DMS 273 treated with DMSO at 0.1 percent for 48 hours (cell line): ENCODE measurements at places on chromosomes 6 and 20.

GRCh38 chr20:63563225-63563935 lies 9.4 kb downstream of the FNDC11 start:
- no peak for DNase-seq

DNA sequence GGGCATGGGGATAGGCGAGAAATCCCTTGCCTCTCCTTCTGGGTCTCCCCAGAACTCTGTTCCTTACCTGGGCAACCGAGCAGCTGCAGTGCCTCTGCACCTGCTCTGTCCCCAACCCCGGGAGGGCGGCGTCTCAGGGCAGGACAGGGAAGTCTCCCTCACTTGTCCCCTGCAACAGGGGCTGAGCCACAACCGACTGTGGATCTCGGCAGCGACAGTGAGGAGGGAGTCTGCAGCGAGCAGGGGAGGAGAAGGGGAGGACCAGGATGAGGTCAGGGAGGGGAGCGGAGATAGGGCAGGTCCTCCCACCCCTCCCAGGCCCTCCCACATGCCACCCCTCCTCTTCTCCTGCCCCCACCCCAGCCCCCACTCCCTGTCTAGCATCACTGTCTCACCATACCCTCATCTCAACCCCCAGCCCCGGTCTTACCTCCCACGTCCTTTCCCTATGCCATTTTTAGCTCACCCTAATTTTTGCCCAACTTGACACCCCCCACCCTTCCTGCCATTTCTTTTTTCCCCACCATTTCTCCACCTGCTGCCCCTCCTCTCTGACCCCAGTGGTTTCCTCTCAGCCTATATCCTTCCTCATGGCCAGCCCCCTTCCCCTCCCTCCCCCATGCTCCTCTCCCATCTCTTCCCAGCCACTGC lies at the start of gene TNXB:
TNXB (minus strand) TSS at position 225 of the 651 bp plus-strand sequence. CDS start 11,140 bp downstream, outside the sequence.
- DNase-seq: no peak

GRCh38 chr6:108575905-108576494 lies 15.3 kb downstream of the FOXO3 start:
- DNase-seq: no peak

DNA sequence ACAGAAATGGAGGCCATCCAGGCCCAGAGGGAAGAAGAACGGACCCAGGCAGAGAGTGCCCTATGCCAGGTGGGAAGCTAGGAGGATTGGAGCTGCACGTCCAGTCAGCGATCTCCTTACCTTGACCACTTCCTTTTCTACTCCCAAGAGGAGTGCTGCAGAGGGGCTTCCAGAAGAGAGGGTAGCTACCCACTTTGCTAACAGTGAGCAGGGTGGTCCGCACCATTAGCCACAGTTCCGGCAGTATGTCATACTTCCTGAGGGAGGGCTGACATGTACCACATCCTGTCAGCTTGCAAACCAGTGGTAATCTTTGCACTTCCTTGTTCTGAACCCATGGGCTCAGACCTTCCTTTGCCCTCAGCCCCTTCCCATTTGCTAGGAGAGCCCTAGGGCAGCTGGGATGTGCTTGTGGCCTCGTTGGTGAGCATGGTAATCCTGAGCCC lies 35.4 kb downstream of the CEP250 start:
- DNase-seq: no peak

- no peak for DNase-seq
Measured at GRCh38 chr6:96704713-96705112, 132.6 kb downstream of the GPR63 start.

DNA sequence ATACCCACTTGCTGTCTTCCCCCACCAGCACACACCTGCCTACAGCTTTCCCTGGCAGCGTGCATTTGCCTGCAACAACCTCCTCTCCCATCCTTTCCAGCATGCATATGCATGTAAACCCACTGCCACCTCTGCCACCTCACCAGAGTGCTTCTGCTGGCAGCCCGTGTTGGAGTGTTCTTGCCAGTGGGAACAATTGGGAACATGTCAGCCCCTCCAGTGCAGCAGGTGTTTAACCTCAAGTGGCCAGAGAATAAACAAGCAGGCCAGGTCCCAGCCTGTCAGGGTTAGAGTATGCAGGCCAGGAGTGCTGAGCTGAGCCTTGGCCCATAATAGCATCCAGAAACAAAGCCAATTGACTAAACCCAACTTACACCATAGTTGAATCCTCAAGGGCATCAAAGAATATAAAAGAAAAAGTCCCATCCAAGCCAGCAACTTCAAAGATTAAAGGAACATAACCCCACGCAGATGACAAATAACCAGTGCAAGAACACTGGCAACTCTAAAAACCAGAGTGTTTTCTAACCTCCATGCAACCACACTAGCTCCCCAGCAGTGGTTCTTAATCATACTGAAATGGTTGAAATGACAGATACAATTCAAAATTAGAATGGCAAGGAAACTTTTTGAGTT lies 1212.1 kb upstream of the CITED2 start:
- DNase-seq: no peak

DNA sequence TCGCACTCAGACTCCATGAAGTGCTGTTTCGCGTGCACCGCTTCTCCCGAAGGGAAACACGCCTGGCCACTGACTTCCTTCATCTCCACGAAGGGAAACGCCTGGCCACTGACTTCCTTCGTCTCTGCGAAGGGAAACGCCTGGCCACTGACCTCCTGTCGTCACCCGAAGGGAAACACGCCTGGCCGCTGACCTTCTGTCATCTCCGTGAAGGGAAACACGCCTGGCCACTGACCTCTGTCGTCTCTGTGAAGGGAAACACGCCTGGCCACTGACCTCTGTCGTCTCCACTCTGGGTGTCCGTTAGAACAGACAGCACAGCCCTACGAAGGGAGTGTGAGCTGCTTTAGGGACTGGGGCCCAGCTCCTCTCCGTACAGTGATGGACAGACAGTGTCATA lies 17.1 kb upstream of the ADRM1 start:
- no peak for DNase-seq

DNA sequence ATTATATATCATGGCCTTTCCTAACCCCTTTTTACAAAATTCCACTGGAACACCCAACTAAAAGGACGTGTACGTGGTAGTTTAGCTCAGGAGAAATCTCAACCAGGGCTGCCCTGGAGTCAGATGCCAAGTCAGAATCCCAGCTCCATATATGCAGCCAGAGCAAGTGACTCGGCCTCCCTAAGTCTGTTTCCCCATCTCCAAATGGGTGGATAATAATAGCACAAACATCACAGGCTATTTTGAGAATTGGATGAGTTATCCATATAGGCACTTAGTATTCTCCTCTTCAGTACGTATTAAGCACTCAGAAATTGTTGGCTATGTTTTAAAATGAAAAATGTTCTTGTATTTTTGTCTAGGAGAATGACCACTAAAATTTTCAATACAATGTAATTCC lies 481.5 kb downstream of the CD109 start:
- DNase-seq: no peak

GRCh38 chr6:43931201-43931600 lies 161.2 kb downstream of the VEGFA start:
- no peak for DNase-seq

GRCh38 chr20:35122756-35123405 lies 24.3 kb downstream of the EDEM2 start:
- DNase-seq: no peak

DNA sequence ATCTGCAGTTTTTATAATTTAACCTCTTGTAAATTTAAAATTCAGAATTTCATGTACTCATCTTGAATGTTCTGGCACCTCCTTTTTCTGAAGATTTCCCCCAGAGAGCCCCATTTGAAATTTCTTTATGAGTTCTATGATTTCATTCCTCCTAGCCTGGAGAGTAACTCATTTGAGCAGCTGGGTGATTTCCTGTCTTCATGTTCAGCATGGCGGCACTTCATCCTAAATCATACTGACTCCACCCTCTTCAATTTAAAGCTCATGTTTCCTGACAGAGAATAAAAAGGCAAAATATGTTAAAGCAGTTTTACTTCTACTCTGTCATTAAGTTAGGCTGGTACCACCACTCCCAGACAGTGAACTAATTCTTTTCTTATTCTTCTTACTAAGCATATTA lies 250.9 kb upstream of the POU3F2 start:
- no peak for DNase-seq

DNA sequence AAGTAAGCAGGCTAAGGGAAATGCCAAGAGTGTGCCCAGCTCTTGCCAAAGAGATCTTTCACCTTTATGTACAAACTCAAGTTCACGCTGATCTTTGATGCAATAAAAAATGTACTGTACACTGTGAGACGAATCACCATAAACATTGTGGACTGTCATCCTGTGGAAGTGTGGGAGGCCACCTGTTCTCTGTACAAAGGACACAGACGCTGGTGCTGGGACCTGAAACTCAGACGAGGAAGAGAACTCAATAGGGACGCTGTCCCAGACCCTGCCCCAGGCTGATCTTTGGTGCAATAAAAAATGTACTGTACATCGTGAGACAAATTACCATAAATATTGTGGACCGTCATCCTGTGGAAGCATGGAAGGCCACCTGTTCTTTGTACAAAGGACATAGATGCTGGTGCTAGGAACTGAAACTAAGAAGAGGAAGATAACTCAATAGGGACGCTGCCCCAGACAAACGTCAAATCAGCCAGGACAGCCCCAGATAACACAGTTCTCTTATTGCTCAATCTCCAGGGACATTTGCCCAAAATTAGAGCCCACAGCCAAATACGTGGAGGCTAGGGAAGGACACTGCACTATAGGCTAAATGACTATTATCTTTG lies 312.7 kb upstream of the SGK1 start:
- no peak for DNase-seq

GRCh38 chr6:158713469-158713868 lies 63.6 kb downstream of the SYTL3 start:
- DNase-seq: no peak
